ENCODE measurements at places on chromosomes 11 and 22. TPM values are rescaled to one million over a fixed set of nuclear protein-coding genes. Genes with fewer than 3 reads are reported as not detected.

DNA sequence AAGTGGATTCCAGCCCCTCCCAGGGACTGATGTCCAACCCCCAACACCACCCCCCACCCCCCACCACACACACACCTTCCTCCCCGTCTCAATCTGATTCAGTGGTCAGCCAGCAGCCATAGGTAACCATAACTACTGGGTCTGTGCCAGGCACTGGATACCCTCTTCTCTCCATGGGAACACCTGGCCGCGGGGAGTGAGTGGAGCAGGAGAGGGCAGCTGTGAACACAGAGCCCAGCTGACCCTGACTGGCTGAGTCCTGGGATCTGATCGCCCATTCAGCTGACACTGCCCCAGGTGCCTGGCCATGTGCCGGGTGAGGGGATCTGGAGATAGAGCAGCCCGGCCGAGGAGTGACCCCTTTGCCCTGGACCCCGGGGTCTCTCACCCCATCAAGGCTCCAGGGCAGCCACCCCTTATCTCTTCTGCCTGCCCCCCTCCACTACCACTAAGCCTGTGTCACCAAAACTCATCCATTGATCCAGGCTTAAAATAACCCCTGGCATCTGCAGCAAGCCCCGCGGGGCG is 2.6 kb upstream of the SHISA8 start:
- no peak for DNase-seq

- DNase-seq = no peak
These were observed 115.7 kb downstream of the RPS6KA4 start for GRCh38 chr11:64474680-64475079.

- no peak for DNase-seq
These were observed 751 bp downstream of the ARFGAP3 start for GRCh38 chr22:42856179-42856864.

DNA sequence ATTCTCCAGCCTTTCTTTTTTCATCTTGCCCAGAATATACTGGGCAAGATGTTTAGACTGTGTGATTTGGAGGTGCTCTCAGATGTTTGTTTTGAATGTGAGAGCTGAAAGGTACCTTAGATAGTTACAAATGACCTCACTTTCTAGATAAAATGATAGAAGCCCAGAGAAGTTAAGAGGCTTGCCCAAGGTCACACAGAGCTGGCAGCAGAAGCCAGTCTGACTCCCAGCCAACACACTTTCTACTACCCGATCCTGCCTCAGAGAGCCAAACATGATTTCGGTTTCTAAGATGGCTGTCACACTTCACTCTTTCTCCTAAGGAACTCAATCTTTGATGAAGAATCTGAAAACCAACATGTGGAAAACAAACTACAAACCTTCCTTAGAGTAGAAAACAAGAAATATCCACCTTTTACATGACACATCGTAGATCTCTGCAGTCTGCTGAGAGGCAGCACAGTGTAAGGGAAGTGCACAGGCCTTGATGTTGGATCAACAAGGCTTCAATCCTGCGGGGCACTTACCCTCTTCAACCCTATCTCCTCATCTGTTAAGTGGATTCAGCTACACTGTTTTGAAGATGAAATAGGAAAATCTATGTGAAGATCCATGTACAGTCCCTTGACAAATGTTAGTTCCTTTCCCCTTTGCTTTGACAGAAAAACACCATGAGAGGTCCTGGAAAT is 58.6 kb downstream of the SYTL2 start:
- DNase-seq = no peak

DNA sequence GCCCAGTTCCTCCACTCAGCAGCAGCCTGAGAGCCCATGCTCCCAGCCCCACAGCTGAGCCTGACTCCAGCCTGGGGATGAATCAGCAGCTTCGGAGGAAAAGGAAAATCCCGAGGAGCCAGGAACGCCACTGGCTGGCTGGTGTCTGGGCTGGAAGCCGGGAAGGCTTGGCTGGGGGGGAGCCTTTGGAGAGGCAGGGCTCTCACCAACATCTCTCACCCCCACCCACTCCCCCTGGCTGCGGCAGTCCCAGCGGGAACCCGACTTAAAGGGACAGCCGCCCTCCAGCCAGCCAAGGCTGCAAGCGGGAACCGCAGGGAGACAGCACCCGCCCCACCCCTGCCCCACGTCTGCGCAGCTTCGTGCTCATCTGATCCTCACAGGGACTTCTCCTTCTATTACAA is 28.4 kb downstream of the KIAA0930 start:
- DNase-seq = peak; percentile 38

- DNase-seq = no peak
These were observed 831 bp downstream of the CHST1 start for GRCh38 chr11:45664376-45665205.

DNA sequence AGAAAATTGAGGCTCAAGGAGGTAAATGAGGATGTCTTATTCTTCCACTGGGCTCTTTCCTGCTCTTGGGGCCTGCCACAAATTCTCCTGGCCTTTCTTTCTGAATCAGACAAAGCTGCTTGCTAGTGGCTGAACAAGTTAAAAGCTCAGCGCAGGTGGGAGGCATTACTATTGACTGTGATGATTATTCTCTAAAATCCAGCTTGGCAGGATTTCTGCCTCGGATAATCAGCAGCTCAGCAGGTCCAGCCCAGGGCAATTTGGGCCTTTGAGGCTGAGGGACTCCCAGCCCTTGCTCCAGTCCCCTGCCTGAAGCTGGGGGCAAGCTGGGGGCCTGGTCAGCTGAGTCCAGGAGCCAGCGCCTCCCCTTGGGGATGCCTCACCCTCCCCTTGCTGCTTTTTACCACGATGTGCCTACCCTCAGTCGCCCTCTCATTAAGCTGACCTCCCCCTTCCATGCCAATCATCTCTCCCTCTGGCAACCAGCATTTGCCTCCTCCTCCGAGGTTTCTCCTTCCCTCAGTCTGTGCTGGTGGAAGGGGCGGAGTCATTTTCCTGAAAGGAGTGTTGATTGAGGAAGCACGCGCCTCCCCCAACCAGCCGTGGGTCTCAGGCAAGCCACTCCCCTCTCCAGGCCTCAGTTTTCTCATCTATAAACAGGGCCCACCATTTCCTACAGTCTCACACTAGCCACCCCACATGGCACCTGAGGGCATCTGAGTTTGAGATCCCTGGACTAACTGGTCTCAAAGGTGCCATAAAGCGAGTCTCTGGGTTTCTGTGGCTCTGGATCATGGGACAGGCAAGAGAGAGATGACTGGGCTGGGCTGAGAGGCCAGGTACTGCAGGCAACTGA is 60.6 kb upstream of the PRDM11 start:
- no peak for DNase-seq

- no peak for DNase-seq
These were observed 5.5 kb upstream of the SYT9 start for GRCh38 chr11:7246179-7246578.

DNA sequence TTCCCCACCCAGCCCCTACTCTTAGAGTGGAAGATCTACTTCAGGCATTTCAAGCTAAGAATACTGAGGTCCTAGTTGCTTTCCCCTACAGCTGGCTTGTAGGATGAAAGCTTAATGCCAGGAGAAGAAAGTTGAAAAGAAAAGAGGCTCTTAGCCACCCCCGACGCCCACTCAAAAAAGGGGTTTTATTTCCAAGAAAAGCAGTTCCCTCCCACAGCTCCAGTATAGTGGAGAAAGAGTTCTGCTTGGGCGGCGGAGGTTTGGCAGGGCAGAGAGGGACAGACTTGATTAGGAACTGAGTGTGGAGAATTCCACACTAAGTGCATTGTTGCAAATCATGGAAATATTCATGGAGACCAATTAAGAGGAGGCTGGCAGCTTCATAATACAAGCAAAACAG is 470.9 kb downstream of the ETS1 start:
- no peak for DNase-seq

DNA sequence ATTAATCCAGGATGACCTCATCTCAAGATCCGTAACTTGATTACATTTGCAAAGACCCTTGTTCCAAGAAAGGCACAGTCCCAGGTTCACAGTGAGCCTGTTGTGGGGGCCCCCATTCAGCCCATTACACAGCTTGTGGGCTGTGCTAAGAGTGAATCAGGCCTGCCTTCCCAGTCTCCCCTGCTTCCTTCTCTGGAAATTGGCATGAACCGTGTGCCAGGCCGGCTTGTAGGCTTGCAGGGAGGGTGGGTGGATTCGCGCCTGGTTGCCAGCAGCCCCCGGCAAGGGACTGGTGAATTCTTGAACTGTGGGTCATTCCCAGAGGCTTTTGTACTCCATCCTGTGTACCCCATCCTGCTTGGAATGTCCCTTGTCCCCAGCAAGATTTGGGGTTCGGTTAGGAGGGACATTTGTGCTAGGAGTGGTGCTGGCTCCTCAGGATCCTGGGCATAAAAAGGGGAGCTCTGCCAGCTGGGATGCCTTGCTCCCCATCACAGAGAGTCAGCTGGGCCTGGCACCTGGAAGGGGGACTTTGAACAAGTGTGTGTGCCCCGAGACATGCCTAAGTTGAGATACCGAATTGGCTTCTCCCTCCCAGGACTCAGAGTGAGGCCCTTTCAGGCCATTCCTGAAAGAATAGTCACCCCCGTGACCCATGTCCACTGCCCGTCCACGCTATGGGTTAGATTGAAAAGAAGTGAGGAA is 818.2 kb downstream of the BRD1 start:
- no peak for DNase-seq

- no peak for DNase-seq
These were observed 118.4 kb downstream of the RBFOX2 start for GRCh38 chr22:35910003-35910769.

DNA sequence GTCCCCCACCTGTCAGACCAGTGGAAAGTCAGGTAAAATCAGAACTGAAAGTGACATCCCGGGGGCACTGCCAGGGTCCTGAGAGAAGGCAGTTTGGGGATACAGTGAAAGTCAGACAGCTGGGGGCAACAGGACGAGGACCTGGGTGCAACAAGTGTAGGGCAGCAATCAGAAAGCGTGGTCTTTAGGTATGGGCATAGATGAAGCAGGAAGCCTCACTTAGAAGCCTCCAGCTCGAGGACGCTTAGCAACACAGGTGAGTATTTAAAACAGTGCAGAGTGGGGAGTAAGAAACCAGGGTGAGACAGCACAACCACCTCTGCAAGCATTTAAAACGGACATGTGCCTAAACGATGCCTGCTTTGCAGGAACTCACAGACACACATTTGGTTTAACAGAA is 64.6 kb upstream of the POU2AF1 start:
- no peak for DNase-seq

DNA sequence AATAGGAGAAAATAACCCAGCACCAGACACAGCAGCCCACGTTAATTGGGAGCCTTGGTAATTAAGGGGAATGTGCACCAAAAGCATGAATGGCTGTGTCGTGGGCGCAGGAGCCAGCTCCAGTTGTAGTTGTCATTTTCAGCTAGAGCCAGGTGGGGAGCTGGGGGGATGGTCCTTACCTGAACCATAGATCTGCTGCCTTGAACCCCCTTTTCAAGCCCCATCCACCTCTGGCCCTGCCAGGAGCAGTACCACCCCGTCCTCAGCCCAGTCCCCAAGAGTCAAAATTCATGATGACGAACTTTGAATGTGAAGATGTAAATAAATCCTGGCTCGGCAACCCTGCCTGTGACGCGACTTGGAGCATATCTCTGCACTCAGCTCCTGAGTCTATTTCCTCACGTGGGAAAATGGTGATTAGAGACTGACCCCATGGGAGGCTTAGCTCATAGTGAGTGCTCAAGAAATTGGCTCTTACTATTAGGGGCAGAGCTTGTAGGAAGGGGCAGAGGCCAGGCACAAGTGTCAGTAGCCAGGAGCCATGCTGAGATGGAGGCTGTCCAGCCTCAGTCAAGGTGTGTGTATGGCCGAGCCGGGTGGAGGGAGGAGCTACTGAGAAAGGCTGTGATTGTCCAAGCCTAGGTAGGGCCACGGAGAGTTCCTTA is 794 bp upstream of the FXYD6 start:
- DNase-seq = no peak

DNA sequence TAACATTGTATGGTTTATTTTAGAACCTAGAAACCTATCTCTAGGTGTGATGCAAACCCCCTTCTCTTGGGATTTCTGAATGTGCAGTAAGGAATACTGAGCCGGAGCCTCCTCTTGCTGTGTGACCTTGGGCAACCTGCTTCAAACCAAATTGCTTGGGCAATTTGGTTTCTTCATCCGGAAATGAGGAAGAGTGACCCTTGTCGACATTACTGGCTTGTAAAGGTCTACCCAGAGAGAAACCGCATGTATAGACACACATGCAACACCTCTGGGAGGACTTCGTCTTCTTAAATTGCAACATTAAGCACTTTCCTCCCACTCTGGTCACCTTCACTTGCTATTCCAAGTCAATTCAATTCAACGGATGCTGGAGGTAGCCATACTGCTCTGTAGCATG is 19.6 kb upstream of the TP53I11 start:
- no peak for DNase-seq

- DNase-seq = no peak
These were observed 192.6 kb upstream of the NARS2 start for GRCh38 chr11:78767027-78767932.

- DNase-seq = peak; percentile 94
These were observed 23.1 kb downstream of the MICAL3 start for GRCh38 chr22:18001040-18001893.

DNA sequence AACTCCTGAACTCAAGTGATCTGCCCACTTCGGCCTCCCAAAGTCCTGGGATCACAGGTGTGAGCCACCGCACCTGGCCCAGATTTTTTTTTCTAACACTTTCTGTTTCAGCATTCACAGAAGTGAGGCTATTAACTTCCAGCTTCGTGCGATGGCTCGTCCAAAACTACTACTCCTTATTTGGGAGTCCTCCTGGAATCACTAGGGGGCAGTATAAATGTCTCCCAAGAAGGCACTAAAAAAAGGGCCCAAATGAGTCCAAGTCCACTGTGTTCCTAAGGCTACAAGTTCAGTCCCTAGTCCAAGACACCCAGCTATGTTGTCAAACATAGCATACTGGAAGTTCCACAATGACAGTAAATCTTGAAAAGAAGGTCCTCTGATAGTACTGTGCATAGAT is 63.2 kb upstream of the BIRC3 start:
- no peak for DNase-seq

DNA sequence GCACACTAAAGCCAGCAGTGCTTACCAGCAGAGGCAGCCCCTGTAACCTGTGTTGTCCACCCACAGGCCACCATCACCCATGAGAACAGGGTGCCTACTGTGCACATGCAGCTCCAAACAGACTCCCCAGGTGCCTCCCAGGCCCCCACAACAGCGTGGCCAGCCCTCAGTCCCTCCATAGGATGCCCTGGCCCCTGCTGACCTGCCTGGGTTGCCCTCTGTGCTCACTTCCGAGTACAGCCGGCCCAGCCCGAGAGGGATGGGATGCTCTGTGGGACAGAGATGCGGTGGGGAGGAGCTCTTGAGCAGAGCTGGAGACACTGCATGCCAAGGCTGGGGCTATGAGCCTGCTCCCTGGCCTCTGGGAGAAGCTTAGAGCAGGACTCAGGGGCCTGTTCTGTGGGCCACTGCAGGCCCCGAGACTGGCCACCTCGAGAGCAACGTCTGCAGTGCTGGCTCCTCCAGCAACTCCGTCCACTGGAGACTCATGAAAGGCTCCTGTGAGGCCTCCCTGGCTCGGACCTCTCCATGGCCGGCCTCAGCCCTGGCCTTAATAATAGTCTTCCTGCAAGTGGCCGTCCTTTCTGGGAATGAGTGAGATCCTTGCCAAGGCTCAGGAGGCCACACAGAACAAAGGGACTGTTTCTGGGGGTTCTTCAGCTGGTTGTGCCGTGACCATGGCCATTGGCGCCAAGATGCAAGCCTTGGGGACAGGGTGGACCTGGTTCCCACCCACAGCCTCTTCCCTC is 27.0 kb downstream of the FADS2 start:
- no peak for DNase-seq

AGBL2 gene
- total RNA-seq = 0.49 TPM

RNF121 gene
- 11.7 TPM for total RNA-seq

OR56A1 gene
- not detected for total RNA-seq

IL17RA gene
- 3.4 TPM for total RNA-seq

ANGPTL5 gene
- total RNA-seq = not detected

TPCN2 gene
- total RNA-seq = 4.6 TPM

RHOD gene
- 6.5 TPM for total RNA-seq

CD3G gene
- total RNA-seq = not detected

GAL gene
- total RNA-seq = 37.1 TPM
